ENCODE measurements at places on chromosomes 5 and 9.

GRCh38 chr5:135174315-135175096 lies 140.5 kb upstream of the PITX1 start:
- DNase-seq: no peak

DNA sequence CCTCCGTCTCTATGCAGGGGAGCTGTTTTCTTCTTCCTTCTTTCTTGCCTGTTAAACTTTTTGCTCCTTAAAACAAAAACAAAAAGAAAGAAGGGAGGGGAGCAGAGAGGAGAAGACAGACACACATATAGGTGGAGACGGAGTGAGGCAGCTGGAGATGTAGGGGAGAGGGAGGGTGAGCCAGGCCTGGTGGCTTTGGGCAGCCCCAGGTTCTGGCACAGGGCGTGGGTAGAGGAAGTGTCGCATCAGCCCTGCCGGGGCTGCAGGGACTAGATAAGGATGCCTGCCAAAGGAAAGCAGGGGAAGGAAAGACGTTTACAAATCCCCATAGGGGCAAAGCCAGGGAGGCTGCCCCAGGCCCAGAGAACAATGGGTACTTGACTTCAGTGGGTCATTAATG lies 38.7 kb upstream of the PTGS1 start:
- no peak for DNase-seq

DNA sequence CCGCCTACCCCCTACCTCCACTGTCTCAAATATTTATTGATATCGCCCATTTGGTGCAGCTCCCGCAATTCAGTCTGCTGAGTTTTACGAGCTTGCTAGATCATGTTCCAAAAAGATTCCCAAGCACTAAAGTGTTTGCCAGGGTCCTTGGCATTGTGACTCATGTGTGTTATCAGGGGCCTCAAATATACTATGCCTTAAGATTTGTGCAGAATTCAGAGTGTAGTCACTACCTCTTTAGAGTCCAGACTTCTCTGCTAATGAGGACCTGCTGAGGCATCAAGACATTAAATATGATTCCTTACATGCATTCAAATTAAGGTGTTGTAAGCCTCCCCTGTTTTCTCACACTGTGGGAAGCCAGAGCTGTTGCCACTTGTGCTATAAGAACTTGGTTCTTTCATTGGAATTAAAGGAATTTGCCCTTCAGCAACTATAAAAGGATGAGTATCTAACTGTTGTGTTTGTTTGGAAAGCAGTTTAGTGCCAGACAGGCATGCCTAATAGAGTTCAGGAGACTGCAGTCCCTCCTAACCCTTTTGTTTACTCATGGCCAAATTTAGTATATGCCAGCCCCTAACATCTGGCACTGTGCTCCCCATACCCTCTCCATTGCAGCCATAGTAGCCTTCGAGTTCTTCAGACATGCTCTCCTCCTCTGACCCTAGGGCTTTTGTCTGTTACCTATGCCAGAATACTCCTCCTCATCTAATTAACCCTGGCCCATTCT lies 316.4 kb downstream of the NR3C1 start:
- DNase-seq: no peak

GRCh38 chr9:4420351-4420750 lies 69.9 kb upstream of the SLC1A1 start:
- DNase-seq: no peak

DNA sequence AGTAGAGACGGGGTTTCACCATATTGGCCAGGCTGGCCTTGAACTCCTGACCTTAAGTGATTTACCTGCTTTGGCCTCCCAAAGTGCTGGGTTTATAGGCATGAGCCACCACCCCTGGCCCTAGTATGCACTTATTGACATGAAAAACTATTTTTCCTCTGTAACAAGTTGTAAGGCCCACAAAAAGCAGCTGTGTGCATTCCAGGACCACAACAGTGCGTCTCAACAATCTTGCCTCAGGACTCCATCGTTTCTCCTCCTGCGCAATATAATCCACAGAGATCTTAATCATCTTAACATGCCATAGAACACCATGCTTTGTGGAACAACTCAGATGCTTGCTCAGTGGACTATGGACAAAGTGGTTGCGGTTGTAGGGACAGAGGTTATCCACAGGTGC lies 10.2 kb downstream of the OR2V1 start:
- DNase-seq: no peak

DNA sequence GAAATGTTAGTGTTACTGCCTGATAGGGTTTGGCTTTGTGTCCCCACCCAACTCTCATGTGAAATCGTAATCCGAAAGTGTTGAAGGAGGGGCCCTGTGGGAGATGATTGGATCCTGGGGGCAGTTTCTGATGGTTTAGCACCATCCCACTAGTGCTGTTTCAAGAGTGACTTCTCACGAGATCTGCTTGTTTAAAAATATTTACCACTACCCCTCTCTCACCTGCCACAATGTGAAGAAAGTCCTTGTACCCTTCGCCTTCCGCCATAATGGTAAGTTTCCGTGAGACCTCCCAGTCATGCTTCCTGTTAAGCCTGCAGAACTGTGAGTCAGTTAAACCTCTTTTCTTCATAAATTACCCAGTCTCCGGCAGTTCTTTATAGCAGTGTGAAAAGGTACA lies 2.6 kb upstream of the RFX3 start:
- DNase-seq: no peak

- DNase-seq: no peak
These were observed 88.6 kb downstream of the COL5A1 start for GRCh38 chr9:134730011-134730760.

- DNase-seq: no peak
These were observed 127.3 kb downstream of the STARD4 start for GRCh38 chr5:111385051-111385450.

- DNase-seq: no peak
These were observed 110.4 kb downstream of the NFIB start for GRCh38 chr9:14203356-14204056.

- DNase-seq: no peak
These were observed 576.7 kb upstream of the ADAMTS16 start for GRCh38 chr5:4563400-4563799.

DNA sequence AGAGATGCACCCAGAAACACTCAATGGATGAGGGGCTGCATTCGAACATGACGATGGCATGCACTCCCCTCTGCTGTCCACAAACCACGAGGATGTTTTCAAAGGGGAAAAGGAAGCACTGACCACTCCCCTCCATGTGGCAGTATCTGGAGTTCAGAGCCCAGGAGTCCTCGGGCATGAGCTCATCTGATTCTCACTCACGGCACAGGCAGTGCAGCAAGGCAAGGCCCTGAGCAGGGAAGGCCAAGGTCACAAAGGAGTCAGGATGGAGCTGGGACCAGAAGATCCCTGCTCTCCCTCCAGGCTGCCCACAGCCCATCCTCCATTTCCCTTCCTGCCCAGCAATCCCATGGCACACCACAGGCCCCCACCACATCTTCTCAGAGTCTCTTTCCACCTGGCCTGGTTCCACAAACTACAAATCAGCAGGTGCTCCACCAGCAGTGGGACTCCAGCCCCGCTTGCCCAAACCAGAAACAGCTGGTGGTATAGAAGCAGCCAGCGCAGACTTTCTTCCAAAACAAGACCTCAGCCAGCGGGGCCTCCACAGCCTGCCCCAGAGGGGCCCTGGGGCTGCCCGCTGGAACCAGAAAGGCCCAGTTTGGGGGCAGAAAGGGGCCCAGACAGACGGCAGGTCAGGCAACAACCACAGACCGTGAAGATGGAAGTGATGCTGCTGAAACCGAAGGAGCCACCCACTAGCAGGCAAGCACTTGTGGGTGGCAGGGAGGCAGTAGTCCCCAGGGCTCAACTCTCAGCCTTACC lies 12.2 kb downstream of the TNIP1 start:
- DNase-seq: no peak

DNA sequence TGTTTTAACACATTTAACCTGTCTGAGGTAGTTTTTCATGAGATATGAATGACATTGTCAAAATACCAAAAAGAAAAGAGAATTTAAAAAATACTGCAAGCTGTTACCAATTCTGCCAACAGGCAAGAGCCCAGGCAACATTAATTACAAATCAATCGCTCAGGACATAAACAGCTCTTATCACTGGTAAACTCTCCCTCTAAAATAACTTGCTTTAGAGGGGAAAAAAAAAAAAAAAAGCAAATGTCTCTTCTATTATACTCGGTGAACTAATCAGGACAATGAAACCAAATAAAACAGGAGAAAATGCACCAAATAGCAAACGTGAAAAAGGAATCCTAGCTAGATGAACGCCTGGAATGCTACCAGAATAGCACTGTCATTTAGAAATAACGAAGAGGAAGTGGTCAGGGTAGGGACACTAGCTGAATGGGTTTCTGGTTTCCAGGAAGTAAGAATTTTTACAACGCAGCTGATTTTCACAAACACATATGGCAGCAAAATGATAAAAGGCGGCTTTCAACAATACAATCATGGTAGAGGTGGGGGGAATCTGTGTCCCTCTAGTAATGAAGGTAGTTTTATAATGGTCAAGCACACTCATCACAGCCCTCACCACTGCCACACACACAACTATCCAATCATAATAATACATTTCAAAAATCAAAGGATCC lies 94.9 kb downstream of the DENND1A start:
- DNase-seq: no peak

- DNase-seq: no peak
These were observed 188.5 kb downstream of the EPB41L4A start for GRCh38 chr5:112230606-112231005.

DNA sequence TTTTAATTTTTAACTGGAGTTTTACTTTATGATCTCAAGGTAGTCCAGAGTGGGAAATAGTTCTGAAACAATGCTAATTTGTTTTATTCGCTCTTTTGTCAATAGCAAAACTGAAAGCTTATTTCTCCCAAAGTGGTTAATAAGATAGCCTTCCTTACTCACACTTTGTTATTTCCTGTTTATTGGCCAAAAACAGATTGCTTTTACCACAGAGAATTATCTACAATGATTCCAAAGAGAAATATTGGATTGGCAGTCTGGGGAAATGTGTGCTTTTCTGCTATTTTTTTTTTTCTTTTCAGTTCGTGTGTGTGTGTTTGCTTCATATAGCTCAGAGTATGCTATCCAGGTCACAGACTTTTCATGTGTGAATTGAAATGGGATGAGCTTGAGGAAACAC lies 756.7 kb upstream of the RGMB start:
- DNase-seq: no peak

DNA sequence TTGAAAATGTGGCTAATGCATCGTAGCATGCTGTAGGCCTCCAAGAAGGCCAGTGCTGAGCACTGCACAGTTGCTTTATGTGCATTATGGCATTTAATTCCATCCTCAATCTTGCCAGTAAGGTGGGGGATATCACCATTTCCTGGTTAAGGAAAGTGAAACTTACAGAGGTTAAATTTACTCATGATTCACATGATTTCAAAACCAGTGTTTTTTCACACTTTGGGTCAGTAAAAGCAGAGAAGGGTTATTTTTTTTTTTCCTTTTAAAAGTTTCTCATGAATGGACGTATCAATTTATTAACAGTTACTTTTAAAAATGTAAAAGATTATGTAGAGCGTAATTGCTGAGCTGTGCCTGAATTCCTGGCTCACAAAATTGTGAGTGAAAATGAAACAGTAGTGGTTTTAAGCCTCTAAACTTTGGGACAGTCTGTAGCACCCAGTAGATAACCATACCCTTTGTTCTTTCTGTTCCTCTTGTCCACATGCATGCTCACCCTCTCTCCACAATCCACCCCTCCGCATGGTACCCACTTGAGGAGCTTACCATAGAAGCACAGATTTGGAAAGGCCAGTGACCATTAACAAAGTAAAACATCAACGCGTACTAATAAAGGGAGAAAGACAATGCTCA lies 21.2 kb downstream of the MAST4 start:
- DNase-seq: no peak

GRCh38 chr5:172770374-172770674 lies 671 bp downstream of the DUSP1 start:
- no peak for DNase-seq

- DNase-seq: no peak
These were observed 39.0 kb upstream of the CD180 start for GRCh38 chr5:67235399-67236110.

DNA sequence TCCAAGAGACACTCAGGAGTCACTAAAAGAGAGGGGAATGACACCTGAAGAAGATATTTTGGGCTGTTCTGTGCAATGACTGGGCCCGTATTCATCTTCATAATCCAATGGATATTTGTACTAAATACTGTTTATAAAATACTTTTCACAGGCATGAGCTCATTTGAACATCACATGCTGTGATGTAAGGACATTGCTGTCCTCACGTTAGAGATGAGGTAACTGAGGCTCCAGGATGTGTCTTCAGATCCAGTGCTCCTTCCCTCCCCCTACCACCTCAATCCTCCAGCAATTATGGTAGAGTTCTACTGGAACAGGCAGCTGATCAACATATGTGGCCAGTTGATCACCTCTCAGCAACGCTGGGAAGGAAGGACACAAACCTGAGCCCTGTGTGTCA lies 139.4 kb upstream of the OSMR start:
- DNase-seq: no peak

GRCh38 chr5:58369513-58370190 lies 90.2 kb downstream of the PLK2 start:
- DNase-seq: no peak

All from cortex of kidney (tissue), 1 donor.